ENCODE measurements at places on chromosomes 3 and 15.
A peak's percentile ranks its signal among the peaks of the same experiment; 100 is the strongest.

DNA sequence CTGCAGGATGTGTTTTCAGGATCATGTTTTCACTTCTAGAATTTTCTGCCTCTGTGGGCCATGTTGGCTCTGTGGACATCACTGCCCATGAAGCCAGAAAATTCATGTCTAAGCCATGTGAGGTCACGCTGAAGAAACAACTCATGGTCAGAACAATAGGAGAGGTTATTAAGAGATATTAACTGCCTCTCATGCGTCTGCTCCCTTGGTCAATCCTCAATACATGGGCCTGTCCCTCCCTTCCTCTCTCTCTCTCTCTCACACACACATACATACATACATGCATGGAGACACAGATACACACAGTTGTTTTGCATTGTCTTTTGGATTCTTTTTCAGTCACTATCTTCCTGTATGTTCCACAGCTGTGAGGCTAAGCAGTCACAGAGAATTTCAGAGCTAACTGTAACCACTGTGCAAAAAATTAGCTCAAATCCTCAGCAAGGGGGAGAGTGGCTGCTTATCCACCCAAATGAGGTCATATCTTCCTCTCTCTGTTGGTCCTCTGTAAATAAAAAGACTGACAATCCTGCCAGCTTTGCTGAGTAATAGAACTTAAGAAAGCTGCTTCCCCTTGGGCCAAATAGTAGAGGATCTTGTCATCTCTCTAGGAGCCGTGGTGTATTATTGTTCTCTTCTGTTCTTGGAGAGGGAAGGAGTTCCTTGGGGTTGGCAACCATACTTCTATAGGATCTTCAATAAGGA, 45.6 kb downstream of the LRTM1 start:
- no peak for DNase-seq

GRCh38 chr15:98195796-98196195, 235.3 kb downstream of the ARRDC4 start:
- no peak for DNase-seq

DNA sequence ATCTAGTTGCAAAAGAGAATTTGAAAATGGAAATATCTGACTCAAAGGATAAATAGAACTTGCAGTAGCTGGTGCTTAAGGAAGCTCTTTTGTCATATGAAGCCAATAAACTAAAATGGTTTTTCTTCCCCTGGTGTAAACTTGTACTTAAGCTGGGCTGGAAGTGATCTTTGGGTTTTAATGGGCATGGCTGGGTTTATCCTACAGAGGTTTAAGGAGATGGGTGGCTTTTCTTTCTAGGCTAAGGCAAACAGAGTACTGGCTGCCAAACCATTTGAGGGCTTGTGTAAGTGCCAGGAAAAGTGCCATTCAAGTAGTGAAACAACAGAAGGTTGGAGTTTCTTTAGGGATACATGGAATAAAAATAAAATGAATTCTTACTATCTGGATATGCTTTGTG, 12.1 kb upstream of the UTS2B start:
- no peak for DNase-seq

DNA sequence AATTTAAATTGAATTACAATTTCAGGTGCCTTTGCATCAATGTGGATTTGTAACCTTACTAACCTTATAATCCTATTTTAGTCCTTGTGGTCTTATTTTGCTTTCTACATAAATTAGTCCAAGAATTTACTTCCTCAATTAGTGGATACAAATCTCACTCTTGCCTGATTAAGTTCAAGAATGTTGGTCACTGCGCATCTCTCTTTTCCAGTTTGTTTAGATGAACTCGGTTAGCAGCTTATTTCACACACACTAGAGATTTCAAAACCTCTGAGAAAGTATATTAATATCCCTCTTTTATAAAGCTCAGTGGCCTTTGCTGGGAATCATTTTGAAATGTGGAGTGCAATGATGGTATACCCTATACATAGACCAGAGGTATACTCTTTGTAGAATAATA, 243.4 kb downstream of the DTWD1 start:
- no peak for DNase-seq

DNA sequence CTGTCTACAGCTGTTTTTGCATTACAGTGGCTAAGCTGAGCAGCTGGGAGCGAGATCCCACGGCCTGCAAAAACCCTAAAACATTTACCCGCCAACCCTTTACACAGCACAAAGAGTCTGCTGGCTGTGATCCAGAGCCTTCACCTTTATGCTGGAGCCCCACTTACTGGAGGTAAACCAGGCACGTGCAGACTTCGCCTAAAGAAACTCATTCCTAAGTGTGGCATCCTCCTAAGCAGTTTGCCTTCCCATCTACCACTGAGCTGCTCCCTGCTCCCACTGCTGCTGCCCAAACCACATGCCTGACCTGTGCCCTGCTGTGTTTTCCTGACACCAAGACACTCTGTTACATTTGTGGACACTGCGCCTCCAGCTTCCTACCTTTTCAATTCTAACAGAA, 53.0 kb downstream of the CHSY1 start:
- DNase-seq, result no peak

GRCh38 chr15:98142572-98142971, 182.1 kb downstream of the ARRDC4 start:
- no peak for DNase-seq

DNA sequence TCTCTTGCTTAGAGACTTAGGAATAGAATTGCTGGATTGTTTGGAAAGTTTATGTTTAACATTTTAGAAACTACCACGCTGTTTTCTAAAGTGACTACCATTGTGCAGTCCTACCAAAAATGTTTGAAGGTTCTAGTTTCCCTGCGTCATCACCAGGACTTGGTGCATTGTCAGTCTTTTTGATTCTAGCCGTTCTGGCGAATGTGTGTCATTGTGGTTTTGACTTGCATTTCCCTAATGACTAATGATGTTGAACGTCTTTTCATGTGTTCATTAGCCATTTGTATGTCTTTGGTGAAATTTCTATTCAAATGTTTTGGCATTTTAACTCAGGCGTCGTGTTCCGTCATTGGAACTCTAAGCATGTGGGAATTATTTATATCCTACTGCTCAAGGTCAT, 58.0 kb downstream of the CHD2 start:
- DNase-seq, result peak; percentile 12

GRCh38 chr3:183220828-183221227, 32.2 kb upstream of the B3GNT5 start:
- no peak for DNase-seq

DNA sequence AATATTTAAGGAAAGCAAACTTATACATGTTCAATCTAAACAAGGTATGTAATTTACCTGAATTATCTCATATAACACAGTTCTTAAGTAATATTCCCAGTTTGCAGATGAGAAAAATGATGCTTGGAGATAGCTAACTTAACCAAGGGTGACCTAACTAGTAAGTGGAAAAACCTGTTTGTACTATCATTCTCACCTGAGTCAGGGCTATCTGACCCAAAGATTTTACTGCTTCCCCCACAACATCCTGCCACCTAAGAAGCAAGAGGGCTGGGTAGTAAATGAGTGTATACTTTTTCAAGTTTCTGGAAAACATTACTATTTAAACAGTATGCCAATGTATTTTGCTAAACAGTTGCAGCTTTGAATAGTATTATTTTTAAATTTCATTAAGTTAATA, 10.6 kb downstream of the TP63 start:
- DNase-seq, result no peak

- no peak for DNase-seq
Measured at GRCh38 chr3:136567599-136568188, 184.5 kb downstream of the STAG1 start.

- DNase-seq, result no peak
Measured at GRCh38 chr3:64687781-64688604, at the start of gene ADAMTS9. TSS of gene ADAMTS9 (minus strand) at chr3:64688000. CDS start at chr3:64687657, 343 bp downstream.

GRCh38 chr15:99440551-99441443, 125.0 kb upstream of the MEF2A start:
- no peak for DNase-seq

GRCh38 chr15:78225783-78226541, 8.4 kb downstream of the ACSBG1 start:
- DNase-seq, result no peak

GRCh38 chr3:17994167-17994566, 251.7 kb upstream of the TBC1D5 start:
- DNase-seq, result no peak

DNA sequence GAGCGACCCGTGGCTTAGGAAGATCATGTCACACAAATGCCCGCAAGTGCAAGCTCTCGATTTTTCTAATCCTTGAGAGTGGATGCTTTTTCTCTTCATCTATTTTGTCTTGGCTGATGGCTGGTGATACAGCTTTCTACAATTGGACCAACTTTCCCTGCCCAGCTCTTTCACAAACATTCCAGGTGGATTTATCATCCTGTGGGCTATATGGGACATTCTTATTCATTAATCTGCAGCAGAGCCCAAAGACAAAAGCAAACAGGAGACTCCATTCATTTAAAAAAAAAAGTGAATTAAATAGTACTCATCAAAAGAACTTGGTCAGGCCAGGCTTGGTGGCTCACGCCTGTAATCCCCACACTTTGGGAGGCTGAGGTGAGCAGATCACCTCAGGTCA, 14.2 kb upstream of the TSEN2 start:
- DNase-seq, result no peak

DNA sequence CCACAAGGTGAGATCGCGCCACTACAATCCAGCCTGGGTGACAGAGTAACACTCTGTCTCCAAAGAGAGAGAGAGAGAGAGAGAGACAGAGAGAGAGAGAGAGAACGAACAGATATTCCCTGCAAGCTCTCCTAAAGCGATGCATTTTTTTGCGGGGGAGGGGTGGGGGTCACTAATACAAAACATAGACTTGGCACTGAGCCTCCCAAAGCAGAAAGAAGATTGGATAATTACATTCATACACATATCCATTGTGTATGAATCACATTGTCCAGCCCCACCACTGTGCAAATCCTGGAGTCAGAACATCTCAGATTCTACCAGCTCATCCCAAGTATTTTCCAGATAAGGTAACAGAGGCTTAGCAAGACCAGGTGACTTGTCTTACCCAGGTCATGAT, 459.9 kb downstream of the MAGI1 start:
- DNase-seq, result no peak
